Stimulated activated CD4-positive, alpha-beta T cell treated with anti-CD3 and anti-CD28 coated beads, TNF-alpha, amount 100 ng/mL, for 4 hours (primary cell): ENCODE measurements at places on chromosomes 12 and 14.

DNA sequence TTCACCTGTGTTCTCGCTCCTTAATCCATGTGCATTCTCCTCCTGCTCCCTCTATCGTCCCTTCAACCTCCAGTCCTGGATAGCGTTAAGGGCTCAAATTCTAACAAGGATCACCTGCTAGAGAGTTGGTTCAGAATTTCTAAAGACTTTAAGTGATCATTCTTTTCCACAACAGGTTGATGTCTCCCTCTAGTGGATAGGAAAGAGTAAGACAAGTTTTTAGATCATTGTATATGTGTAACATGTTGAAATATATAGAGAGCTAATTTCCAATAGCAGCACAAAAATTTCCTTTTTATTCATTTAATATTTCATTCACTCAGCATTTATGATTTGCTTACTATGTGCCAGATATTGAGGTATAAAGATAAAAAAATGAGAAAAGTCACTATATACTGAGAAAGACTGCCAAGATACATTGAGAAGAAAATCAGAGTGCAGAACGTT is 9.3 kb upstream of the ESR2 start:
- DNase-seq = no peak

- DNase-seq = no peak
Observed at GRCh38 chr12:6222078-6222654, 22.0 kb downstream of the CD9 start.

- no peak for DNase-seq
Observed at GRCh38 chr14:80213602-80214001, 2.3 kb upstream of the DIO2 start.

DNA sequence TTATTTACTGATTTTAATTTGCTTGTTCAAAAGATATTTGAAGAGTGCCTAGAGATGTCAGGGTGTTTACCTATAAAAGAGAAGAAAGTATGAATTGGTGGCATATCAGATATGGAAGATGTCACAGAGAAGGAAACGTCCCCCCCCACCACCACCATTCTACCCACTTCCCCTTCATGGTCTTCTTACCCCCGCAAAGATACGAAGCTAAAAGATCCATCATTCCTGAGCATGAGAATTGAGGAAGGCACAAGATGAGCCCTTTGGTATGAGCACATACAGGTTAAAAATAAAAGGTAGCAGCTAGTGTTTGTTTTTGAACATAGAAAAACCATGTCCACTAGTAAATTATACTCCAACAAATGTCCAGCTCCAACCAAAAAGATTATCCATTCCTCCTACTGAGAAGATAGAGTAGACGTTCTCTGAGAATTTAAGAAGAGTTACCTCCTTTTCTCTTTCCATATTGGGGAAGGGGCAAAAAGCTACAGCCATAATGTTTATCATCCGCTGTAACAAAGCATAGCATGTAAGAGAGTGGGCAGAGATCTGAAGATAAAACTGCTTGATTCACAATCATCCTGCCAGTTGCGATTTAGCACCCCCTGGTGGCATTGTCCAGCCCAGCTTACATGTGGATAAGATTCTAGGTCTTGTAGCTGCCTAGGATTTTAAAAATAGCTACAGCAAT is 29.1 kb downstream of the NFYB start:
- peak; percentile 82 for DNase-seq

GRCh38 chr12:130973906-130974305 is 20.2 kb downstream of the ADGRD1 start:
- DNase-seq = no peak

GRCh38 chr14:83147006-83147405 is 1613.4 kb upstream of the SEL1L start:
- no peak for DNase-seq

DNA sequence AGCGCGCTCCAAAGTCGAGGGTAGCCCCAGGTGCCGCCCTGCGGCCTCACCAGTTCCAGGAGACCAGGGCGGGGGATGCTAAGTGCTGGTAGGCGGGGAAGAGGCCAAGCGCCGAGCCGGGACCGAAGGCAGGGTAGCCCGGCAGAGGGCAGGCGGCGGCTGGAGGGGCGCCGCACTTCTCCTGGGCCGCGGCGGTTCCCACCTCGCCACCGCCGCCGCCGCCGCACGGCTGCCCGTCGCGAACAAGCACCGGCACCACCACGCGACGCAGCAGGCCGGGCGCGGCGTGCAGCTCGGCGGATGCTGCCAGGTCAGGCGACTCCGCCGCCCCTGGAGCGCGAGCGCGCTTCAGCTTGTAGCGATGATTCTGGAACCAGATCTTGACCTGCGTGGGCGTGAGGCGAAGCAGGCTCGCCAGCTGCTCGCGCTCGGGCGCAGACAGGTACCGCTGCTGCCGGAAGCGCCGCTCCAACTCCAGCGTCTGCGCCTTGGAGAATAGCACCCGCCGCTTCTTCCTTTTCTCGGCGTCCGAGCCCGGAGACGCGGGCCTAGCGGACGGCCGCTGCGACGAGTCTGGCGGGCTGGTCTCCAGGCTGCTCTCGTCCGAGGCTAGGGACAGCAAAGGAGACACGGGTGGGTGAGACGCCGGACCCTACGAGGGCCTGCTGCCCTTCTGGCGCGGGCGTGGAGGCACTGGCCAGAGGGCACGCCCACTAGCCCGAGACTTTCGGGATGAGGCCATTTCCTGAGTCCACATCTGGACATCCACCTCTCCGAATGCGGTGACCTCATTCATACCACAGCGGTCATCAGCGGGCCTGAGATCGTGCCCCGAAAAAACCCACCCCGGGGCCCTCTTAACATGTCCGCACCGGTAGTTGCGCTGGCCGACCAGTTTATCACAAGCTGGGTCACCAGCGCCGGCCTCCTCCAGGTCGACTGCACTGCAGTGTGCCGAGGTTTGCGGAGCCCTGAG is 1.3 kb downstream of the NKX2-8 start:
- no peak for DNase-seq

GRCh38 chr12:2613326-2614073 is 181.3 kb upstream of the FKBP4 start:
- no peak for DNase-seq

GRCh38 chr12:122182887-122183587 is at the start of gene LRRC43:
Gene LRRC43 (plus strand): TSS chr12:122183123. CDS start chr12:122183145, 22 bp downstream.
- no peak for DNase-seq

- DNase-seq = no peak
Observed at GRCh38 chr14:71726580-71727021, 205.6 kb upstream of the RGS6 start.

- no peak for DNase-seq
Observed at GRCh38 chr12:12725956-12726554, 8.9 kb downstream of the CDKN1B start.

DNA sequence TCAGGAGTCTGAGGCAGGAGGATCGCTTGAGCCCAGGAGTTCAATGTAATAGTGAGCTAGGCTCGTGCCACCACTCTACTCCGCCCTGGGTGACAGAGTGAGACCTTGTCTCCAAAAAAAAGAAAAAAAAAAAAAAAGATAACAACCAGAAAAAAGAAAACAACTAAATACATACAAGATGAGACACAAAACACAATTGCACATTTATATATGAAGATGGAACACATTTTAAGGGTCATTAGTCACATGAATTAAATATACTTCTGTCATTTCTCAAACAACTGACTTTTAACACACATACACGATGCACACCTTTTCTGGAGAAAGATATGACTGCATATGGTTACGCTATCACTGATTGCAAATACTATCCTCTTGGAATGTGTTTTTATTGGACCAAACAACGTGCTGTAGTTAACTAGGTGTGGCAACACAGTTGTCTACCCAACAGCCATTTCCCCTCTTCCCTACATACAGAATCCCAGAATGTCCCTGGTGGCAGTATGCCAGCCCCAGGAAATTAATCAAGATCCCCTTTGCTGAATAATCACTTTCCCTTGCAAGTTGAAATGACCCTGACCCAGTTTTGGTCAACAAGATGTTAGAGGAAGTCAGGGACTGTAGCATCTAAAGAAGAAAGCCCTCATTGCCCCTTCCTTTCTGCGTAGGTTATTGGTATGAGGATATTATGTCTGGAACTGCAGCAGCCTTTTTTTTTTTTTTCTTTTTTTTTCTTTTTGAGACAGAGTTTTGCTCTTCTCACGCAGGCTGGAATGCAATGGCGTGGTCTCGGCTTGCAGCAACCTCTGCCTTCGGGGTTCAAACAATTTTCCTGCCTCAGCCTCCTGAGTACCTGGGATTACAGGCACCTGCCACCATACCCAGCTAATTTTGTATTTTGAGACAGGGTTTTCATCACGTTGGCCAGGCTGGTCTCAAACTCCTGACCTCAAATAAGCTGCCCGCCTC is 5.6 kb upstream of the MYL6B start:
- no peak for DNase-seq

DNA sequence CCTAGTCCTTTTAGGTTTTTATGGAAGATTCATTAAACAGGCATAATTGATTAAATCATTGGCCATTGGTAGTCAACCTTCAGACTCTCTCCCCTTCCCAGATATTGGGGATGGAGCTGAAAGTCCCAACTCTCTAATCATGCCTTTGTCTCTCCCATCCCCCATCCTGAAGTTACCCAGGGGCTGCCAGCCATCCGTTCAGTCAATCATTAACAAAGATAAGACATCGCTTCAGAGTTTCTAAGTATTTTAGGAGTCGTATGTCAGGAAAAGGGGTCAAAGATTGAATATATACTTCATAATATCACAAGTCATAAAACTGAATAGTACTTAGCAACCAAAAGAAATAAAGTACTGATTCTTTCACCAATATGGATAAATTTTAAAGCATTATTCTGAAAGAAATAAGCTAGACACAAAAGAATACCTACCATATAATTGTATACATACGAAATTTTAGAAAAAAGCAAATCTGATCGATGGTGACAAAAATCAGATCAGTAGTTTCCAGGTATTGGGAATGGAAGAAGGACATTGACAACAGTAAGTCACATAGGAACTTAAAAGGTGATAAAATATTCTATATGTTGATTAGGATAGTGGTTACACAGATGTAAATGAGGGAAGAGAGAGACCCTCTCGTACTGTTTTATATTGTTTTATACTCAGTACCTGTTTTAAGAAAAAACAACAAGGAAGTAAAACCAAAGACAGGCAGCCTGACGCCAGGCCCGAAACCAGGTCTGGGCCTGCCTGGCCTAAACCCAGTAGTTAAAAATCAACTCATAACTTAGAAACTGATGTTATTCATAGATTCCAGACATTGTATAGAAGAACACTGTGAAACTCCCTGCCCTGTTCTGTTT is 414.4 kb downstream of the DAD1 start:
- DNase-seq = no peak

DNA sequence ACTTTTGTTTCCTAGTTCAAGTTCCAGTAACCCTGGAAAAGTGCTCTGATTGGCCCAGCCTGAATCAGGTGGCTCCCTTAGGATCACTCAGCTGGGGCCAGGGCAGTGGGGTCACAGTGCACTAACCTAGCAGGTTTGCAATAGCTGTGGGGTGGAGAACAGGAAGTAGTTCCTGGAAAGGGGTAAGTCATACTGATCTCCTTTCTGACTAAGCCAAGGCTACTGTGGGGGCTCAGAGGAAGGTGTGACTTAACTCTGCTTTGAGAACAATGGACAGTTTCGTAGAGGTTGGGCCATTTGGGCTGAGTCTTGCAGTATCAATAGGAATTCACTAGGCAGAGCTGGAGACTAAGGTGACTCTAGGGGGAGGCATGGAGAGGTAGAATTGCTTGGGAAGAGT is 89.4 kb downstream of the KIF26A start:
- DNase-seq = no peak

DNA sequence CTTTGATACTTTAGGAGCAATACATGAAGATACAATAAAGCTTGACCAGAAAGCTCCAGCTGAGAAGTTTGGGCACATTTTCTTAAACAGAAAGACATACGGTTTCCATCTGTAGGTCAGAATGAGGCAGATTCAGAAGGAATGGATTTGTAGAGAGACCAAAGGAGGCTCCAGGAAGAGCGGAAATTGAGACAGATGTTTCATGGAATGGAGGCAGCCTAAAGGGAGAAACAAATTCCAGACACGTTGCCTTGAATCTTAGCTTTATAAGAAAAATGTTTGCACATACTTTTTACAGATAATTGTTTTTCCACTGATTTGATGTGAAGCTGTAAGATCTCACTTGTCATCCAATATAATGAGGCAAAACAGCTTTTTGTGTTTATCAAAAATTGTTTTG is 24.8 kb downstream of the EPYC start:
- DNase-seq = no peak

DNA sequence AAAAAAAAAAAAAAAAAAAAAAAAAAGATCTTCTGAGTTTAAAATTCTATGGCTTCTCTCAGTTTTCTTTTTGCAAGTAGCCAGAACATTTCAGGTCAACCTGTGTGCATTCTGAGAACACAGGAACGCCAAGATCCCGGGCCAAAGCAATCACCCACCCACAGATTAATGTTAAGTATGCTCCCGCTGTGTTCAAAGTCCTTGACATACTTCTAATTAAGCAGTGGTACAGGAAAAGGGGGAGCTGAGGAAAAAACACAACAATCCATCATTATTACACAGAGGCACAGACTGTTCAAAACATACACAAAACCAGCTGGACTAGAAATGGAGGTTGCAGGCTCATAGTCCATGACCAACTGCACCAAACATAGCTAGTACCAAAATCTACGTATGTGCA is 2.8 kb downstream of the FBXO21 start:
- DNase-seq = no peak

DNA sequence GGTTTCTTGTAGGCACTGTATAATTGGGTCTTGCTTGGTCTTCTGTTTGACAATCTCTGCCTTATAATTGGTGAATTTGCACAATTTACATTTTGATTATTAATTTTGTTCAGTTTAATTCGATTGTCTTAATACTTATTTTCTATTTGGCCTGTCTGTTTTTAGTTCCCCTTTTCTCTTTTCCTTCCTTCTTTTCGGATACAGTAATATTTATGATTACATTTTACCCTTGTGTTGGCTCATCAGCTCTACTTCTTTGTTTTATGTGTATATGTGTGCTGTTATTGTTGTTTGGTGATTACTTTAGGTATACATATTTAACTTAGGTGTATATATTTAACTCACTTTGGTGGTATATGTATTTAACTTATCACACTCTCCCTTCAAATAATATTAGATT is 12.8 kb upstream of the BEGAIN start:
- DNase-seq = no peak

DNA sequence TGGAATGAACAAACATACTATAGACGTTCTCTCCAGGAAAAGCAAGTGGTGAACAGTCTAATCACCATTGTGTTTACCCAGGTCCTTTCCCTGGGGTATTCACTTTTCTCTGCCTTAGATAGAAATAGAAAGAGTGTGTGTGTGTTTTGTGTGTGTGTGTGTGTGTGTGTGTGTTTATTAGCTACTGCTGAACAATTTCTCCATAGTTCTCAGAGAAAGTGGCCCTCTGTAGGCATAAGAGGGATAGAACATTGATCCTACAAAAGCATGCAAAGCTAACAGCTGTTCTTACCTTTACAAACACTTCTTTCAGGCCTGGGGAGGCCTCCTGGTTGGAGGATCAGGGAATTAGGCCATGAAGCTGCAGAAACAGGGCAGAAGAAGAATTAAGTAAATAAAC is 665.7 kb upstream of the TBX3 start:
- DNase-seq = no peak

GRCh38 chr12:115233891-115234543 is 550.0 kb upstream of the TBX3 start:
- DNase-seq = no peak
